ENCODE measurements at places on chromosomes 5 and 9. TPM values are rescaled to one million over a fixed set of nuclear protein-coding genes. Genes with fewer than 3 reads are reported as not detected.

- DNase-seq = no peak
These were observed 648.3 kb upstream of the ZNF608 start for GRCh38 chr5:125394661-125395280.

- no peak for DNase-seq
These were observed 604.8 kb downstream of the BNC2 start for GRCh38 chr9:16265688-16266087.

DNA sequence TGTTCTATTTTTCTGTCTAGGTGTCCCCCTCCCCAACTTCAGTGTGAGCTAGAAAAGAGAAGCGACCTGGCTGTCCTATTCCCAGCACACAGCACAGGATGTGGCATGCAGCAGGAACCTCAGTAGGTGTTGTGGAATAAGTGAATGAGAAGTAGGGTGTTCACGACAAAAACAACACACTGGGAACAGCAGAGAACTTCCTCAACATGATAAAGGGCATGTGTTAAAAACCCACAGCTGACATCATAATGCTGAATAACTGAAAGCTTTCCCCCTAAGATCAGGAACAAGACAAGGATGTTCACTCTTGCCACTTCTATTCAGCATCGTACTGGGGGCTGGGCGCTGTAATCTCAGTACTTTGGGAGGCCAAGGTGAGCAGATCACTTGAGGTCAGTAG, 155.6 kb upstream of the ZNF618 start:
- DNase-seq = no peak

DNA sequence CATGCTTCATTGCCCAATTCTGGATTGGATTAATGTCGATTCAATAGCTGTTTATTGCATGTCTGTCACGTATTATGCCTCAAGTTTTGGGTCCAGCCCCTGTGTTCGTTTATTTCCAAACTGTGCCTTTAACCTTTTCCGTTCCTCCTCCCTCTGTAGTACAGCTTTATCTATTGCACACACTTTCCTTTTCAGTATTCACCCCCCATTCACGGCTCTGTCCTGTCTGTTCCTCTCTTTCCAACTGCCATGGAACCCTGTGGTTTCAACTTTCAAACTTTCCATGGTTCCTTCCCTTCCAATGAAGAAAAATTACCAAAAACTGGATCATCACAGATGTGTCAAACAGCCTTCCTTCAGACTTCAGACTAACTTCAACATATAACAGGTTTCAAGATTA, 17.1 kb downstream of the SMARCA2 start:
- no peak for DNase-seq

DNA sequence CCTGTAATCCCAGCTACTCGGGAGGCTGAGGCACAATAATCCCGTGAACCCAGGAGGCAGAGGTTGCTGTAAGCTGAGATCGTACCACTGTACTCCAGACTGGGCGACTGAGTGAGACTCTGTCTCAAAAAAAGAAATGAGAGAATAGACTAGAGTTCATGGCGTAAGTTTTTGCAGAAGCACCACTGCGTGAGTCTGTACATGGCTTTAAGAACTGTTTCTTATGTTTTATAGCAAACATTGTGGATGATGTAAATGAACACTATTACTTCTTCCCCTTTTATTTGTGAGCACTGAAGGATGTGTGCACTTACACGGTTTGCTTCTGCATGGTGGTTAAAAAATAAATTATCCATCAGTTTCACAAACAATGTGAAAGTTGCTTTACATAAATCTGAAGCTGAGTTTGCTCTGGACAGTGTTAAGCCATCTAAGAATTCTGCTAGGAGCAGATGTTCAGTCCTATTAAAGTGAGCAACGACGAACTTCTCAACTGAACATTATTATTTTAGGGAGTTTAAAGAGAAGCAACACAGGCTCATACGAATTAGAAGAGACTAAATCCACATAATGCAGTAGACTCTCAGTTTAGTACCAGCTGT, 52.5 kb downstream of the ZFAND5 start:
- no peak for DNase-seq

DNA sequence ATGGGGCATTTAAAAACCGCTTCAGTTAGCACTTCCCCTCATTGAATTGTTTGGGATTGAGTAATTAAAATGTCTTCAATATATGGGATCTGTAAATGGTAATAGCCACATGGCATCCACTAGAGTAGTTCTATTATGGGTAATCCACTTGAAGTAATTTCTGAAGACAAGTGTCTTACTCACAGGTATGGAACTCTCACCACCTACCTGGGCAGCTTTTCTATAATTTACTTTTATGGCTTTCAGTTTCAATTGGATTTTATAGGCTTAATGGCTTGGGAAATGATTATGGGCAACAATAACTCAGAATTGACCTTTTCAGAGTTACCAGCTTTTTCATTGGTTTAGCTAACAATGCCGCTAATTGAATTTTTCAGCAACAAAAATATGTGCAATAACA, 597.9 kb downstream of the PTPRD start:
- no peak for DNase-seq

GRCh38 chr5:178642351-178642909, 15.6 kb upstream of the CLK4 start:
- peak; percentile 91 for DNase-seq

GRCh38 chr9:21967702-21968101, 26.5 kb downstream of the CDKN2A start:
- DNase-seq = no peak

GRCh38 chr5:107275333-107275732, 395.4 kb downstream of the EFNA5 start:
- no peak for DNase-seq

- no peak for DNase-seq
These were observed 16.4 kb downstream of the ITK start for GRCh38 chr5:157197086-157197485.

- no peak for DNase-seq
These were observed 57.9 kb upstream of the ANKH start for GRCh38 chr5:14929293-14930065.

DNA sequence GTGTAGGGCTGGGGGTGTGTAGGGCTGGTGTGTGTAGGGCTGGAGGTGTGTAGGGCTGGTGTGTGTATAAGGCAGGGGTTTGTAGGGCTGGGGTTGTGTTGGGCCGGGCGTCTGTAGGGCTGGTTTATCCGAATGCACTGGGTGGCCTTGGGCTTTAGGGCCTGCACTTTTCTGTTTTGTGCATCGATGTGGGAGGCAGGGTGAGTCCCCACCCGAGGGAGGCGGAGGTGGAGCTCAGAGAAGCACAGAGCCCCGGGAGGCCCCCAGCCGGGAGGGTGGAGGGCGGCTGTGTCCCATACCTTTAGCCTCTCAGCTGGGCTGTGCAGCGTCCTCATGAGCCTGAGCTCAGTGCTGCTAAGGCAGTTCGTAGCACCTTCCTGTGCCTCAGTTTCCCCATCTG, 13.5 kb downstream of the COL5A1 start:
- DNase-seq = no peak

- DNase-seq = no peak
These were observed 12.9 kb upstream of the CAST start for GRCh38 chr5:96649251-96649662.

- no peak for DNase-seq
These were observed 412.9 kb upstream of the CCNH start for GRCh38 chr5:87825583-87825982.

DNA sequence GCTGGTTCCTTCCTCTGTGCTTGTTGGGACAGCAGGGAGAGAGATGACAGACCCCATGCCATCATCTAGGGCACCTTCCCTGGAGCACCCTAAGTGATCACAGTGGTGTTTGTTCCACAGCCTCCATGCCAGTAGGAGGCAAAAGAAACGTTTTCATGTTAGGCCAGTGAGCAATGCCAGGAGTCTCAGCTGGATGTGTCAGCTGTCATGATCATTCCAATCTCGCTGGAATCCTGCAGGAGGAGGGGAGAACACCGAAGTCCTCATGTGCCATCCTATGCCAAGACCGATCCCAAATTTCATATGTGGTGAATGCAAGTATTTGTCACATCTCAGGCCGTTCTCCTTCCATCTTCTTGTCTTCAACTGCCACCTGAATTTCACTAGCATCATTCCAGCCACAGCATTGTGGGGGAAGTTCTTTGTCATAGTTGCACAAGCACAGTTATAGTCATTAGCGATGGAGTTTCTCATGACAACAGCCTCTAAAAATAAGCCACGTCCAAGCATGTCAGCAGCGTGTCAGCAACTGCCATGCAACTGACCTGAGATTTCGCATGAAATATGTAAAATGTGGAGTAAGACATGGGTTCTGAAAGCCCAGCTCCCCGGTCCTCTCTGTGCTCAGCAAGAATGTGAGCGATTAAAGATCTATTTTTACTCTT, 97.2 kb upstream of the DNAH5 start:
- no peak for DNase-seq

- DNase-seq = no peak
These were observed 33.6 kb downstream of the PRRT1B start for GRCh38 chr9:131578731-131579504.

- no peak for DNase-seq
These were observed 60.0 kb downstream of the ERAP1 start for GRCh38 chr5:96747720-96748119.

GRCh38 chr5:64514612-64515011, 8.8 kb downstream of the RGS7BP start:
- DNase-seq = no peak

DNA sequence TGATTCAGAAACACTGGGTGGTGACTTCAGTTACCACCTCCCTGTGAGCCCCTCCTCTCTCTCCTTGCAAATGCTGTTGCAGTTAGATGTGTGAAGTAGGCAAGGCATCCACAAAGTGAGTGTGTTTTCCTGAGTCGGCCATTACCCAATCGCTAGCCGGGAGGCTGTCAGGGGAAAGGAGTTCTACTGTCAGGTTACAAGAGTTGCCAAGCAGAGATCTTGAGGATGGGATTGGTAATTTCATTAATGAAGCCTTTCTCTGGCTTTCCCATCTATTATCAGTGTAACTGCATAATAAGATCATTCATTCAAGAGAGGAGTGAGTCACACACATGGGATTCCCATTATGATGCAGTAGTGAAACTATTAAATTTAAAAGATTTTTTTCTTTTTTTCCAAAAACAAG, 106.9 kb downstream of the GLDC start:
- no peak for DNase-seq

DNA sequence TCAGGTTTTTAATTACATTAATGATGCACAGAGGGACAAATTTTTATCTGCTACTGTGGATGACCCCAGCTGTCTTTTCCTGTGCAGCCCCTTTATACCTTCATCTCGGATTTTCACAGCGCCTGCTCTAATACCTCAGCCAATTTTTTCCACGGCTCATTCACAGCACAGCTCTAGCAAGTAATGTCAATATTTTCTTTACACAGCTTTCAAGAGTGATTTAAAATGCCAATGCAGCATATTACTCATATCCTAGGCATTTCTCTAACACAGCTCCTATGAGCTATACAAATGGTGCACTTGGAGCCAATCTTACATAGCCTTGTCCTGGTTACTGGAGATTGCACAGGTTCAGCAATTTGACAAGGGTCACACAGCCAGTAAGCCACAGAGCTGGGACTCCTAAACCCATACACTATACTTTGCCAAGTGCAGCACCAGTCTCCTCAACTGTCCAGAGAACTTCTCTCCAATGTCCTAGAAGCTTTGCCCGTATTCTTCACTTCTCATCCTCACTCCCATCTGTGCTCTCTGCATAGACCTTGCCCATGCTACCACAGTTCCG, 661.8 kb downstream of the DTWD2 start:
- DNase-seq = no peak

DNA sequence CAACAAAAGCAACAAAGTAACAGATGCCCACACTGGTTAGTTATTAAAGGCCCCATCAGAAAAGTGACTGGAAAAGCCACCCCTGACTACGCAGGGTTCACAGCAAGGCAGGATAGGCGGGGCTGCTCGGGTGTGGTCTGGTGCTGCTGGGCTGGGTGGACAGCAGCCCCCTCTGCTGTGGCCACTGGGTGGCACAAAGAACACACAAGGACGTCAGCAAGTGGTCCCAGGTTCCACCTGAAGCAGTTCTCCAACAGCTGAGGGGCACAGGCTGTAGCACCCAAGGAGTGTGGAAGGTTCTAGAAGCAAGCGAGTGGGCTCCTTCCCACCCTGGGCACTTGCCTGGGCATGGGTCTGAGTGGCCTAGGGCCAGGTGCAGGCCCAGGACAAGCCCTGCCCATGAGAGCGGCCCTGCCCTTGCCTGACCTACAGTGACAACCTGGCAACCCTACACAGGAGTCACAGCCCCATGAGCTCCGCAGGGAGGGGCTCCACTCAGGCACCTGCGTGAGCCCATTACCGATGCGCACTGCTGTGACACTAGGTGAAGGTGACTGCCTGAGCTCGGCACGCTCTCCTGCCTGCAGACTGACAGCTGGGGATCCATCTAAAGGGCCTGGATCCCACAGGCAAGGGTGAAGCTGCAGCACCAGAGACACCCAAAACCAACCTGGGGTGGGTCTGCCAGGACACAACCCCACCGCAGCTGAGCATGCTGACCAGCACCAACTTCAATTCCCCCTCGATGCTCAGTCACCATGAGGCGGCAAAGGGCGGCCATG, 8.1 kb downstream of the BRD9 start:
- DNase-seq = no peak

- DNase-seq = no peak
These were observed 55.0 kb downstream of the PUM3 start for GRCh38 chr9:2788919-2789318.

The LURAP1L gene
- total RNA-seq = 3.3 TPM

The GFPT2 gene
- total RNA-seq = 0.46 TPM

The SLC6A3 gene
- total RNA-seq = not detected

The GFI1B gene
- not detected for total RNA-seq

The IGFBPL1 gene
- 0.33 TPM for total RNA-seq

The AJM1 gene
- 0.66 TPM for total RNA-seq

The PDLIM4 gene
- 77.6 TPM for total RNA-seq

The WNK2 gene
- total RNA-seq = not detected

The ZNF474 gene
- total RNA-seq = 0.07 TPM

The SLC1A3 gene
- total RNA-seq = not detected

The CENPH gene
- total RNA-seq = 9.6 TPM

The OBP2B gene
- total RNA-seq = not detected

The B4GALT7 gene
- total RNA-seq = 37.1 TPM

Data from pulmonary artery endothelial cell (primary cell).